ENCODE measurements at places on chromosomes 16 and 17.

GRCh38 chr16:68999114-68999513, 106.3 kb upstream of the HAS3 start:
- DNase-seq: no peak

GRCh38 chr17:47703191-47703591, 9.2 kb downstream of the TBKBP1 start:
- DNase-seq: no peak

DNA sequence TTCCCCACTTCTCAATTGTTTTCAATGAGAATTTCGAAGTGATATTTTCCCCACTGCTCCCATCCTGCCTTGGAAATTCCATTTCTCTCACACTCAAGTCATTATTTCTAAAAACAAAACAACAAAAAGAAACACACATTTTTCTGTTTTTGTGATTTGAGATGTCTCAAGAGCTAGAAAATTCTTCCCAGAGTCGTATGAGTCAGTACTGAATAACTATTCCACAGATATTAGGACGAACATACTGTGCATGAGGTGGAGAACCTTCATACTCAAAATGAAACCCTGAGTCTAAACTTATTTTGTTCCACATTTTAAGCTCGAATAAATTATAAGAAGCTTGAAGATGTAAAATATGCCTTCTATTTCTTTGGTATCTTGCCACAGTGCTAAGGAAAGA, 204.6 kb downstream of the SLC39A11 start:
- no peak for DNase-seq

- no peak for DNase-seq
Observed at GRCh38 chr16:3317315-3317999, 12.2 kb downstream of the ZNF75A start.

DNA sequence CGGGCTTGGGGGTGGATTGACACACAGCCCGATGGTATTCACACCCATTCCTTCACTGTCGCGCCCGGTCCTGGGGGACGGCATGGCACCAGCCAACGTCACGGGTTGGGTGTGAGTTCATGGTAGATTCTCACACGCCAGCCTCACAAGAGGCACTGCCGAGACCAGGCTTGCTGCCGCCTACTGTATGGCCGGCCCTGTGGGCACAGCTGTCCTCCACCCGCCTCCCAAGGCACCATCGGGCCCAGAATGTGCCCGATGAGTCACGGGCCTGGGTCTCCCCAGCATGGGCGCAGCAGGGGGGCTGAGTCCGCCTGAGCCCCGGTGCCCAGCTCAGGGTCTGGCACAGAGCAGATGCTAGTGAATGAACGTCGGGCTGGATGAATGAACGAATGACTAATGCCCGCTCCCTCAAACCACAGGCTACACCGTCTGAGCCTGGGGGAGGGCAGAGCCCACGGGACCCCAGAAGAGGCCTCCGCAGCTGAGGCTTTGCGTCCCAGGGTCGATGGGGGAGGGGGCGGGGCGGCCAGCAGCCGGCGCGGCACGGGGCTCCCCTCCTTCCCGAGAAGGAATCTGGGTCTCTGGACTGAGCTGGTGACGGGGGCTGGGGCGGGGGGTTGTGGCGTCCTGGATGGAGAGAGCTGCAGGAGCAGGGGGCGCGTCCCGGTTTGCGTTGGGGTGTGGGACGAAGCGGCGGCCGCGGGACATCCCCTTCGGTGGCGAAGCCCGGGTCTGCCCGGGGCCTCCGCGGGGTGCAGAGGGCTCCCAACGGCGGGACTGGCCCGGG, 829 bp downstream of the PITPNM3 start:
- DNase-seq: peak; percentile 12

GRCh38 chr16:15983898-15984297, 34.5 kb downstream of the ABCC1 start:
- no peak for DNase-seq

DNA sequence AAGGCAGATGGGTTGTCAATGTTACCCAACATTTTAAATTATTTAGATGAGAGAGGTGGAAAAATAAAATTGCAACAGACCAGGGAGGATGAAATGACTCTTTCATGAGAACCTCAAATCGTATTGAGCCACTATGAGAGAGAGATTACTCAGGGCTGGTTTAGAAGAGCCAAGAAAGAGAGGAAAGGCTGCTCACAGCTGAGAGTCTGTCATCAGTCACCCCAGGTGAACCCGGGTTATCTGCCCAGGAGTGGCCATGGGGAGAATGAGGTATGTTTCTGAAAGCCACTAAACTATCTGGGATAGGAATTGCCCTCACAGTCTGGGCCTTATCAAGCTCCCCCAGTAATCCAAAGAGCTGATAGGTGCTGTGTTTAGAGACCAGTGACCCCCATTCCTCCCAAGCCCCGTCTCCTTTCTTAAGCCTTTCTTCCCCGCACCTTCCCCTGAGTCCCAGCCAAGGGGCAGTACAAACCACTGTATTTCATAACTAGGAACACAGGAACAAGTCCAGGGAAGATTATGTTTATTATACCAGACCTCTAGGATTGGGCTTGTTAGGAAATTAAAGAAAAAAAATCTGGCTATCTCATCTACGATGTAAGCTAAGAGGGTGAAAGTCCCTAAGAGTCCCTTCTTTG, 158.9 kb upstream of the NOL11 start:
- no peak for DNase-seq

DNA sequence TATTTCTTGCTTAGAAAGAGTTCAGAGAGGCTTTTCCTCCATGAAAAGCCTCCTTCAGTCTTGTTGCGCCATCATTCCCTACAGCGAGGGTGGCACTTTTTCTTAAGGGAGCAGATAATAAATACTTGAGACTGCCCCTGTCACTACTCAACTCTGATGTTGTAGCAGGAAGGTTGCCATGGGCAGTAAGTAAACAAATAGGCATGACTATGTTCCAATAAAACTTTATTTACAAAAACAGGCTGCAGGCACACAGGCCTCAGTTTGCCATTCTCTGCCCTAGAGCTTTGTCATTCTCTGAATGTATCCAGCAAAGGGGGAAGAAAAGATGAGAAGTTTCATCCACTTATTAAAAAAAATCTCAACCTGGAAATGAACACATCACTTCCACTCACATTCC, 60.4 kb downstream of the MYOCD start:
- DNase-seq: no peak

- DNase-seq: no peak
Observed at GRCh38 chr17:78875363-78876093, 27.5 kb downstream of the CEP295NL start.

GRCh38 chr17:30222721-30223175, 12.7 kb downstream of the SLC6A4 start:
- DNase-seq: no peak

DNA sequence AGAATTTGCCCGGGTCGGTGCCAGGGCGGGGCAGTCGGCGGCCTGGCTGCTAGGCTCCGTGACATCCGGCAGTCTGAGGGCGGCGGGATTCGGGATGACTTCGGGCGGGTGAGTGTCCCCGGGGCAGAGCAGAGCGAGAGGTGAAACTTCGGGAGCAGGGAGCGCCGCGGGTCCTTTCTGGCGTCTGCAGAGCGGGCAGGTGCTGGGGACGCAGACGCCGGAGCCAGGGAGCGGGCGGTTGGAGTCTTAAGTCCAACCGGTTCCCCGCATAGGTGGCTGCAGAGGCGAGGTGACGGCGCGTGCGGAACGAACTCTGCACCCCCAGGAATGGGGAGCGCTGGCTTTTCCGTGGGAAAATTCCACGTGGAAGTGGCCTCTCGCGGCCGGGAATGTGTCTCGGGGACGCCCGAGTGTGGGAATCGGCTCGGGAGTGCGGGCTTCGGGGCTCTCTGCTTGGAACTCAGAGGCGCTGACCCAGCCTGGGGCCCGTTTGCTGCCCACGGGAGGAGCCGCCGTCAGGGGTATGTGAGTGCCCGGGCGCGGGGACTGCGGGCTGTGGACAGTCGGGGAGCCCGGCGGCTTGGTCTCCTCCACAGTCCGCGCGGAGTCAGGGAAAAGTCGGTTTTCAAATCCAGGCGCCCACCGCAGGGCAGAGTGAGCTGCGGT, at the start of gene B4GALNT2:
TSS of gene B4GALNT2 (plus strand) at position 71 of the 666 bp plus-strand sequence. CDS start at position 95, 24 bp downstream.
- no peak for DNase-seq

- no peak for DNase-seq
Observed at GRCh38 chr16:78257376-78257728, 157.9 kb downstream of the WWOX start.

DNA sequence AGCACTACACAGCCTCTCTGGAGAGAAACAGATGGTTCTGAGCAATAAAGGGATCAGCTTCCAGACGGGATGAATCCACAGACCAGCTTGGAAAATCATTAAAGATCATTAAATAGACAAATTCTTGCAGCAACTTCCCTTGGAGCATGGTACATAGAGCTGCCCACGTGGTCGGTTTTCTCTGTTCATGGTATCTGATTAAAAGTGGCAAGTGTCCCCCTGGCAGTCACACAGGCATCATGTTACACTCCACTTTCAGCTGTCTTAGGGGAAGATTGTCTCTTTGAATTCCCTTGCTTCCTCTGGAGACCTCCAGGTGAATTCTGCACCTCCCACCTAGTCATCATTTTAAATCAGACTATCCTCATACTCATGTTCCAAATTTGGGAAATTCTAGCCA, 92.2 kb upstream of the CACNG3 start:
- DNase-seq: no peak

- no peak for DNase-seq
Observed at GRCh38 chr17:73166731-73167581, 2.1 kb downstream of the SSTR2 start.

DNA sequence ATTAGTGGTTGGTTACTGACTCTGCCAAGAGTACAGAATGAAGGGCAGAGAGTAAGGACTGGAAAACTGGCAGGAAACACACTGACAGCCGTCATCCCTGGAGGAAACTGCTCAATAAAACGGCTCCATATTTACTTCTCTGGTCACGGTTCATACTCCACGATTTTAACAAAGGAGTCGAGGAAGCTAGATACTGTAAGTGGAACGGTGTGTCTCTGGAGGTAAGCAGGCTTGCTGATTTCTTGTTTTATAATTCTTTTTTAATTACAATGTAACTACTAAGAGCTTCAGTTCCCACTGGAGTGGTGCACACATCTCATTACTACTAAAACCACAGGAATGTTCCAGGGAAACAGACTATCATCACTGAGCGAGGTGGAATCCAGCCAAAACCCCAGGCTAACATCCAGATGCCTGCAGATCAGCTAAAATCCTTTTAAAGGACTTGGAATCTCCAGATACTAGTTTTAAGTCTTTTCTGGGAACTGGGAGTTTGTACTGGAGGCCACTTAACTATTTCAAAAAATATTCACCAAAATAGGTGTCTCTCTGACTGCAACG, 17.8 kb downstream of the SERPINF1 start:
- no peak for DNase-seq

- DNase-seq: peak; percentile 51
Observed at GRCh38 chr17:39069114-39069756, 82.2 kb downstream of the PLXDC1 start.

DNA sequence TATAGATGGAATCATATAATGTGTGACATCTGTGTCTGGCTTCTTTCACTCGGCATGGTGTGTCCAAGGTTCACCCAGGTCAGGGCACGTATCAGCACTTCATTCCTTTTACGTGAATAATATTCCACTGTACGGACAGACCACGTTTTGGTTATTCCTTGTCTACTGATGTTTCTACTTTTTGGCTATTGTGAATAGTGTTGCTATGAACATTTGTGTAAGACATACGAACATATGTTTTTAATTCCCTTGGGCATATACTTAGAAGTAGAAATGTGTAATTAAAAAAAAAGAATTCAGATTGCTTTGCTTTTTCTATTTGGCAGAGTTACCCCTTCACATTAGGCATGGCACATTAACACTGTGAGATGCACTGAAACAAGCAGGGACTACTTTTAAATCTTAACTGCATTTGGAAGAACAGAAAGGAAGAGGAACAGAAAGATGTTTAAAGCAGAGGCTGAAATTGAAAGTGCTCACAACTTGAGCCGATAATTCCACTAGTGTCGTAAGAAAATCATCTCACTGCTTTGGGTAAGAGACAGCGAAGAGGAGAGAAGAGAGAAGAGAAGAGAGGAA, 105.3 kb downstream of the VPS53 start:
- no peak for DNase-seq

DNA sequence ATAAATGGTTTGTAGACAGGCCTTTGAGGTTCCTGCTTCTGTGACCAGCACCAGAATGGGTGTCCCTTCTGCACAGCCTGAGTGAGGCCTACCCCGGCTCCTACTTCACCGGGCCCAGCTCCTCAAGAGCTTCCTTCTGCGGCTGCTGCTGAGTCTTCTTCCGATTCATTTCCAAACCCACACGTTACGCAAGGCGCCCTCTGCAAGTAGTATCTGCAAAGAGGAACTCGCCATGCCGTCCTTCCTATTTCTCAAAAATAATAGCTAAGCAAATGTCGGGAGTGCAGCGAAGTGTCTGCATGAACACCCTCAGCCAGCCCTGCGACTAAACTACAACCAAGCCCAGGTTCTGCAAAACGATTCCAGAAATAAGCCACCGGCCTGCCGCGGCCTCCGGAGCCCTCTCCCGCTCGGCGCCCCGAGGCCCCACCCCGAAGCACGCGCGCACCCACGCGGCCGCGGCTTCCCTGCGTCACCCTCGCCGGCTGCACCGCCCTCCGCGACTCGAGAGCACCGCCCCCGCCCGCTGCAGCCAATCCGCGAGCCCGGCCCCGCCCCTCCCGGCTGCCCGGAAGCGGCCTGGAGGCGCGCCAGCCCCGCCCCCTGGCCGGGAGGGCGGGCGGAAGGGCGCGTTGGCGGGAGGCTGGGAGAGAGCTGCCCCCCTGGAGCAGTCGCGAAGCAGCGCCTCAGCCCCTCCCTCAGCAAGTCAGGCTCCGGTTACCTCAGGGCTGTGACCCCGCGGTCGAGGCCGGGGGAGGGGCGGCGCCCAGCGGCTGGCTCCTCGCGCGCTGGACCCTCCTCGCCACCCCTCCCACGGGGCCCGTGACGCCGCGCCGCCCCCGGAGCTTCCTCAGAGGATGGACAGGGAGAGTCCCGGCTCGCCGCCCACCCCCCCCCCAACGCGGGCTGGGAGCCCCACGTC, 8.3 kb downstream of the MNT start:
- peak; percentile 93 for DNase-seq

GRCh38 chr17:8151641-8152111, 528 bp downstream of the PER1 start:
- DNase-seq: peak; percentile 68

- no peak for DNase-seq
Observed at GRCh38 chr17:8887834-8888703, 20.6 kb upstream of the PIK3R6 start.

- DNase-seq: no peak
Observed at GRCh38 chr17:9676820-9677310, 31.5 kb downstream of the USP43 start.

GRCh38 chr17:31486351-31487062, 95.0 kb downstream of the RAB11FIP4 start:
- DNase-seq: no peak

DNA sequence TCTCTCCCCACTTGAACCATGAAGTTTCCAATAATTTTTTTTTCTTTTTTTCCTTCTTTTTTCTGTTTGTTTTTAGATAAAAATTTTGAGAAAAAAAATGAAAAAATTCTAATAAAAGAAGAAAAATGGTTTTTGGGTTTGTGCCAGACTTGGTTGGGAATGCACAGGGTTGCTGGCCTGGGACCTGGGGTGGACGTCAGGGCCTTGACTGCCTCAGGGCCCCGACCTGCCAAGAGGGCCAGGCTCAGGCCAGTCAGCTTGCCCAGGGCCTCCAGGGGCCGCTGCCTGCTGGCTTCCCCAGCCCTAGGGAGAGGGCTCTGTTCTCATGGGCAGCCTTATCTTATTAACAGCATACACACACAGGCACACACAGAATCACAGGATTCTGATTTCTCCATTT, 6.5 kb downstream of the TBX6 start:
- no peak for DNase-seq

All from bone marrow (tissue), 2 donors.